ENCODE measurements at places on chromosomes 3 and 15. TPM values are rescaled to one million over a fixed set of nuclear protein-coding genes. Genes with fewer than 3 reads are reported as not detected.

DNA sequence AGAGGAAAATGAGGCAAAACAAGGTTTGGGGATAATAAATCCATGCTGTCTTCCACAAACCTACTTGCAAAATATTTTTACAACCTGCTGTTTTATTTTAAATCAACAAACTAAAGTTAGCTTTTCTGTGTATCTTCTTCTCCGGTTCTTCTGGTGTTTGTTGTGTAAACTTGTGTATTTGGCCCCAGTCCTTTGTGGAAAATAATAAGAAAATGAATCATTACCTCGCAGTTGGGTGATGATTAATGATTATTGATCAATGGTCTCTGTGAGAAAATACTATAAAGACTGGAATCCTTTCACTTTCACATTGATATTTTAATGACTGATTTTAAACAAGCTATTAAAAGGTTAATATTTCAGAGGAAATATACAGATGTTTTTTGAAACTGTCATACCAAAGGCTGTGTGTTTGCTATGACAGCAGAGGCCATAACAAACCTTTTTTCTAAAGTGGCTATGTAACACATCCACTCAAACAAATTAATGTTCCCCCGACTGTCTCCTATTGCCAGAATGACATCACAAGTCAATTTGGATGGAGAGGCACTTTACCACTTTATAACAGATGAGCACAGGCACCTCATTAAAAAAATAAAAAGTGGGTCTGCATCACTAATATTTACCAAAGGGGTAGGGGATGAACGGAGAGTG lies 152.5 kb downstream of the MEX3B start:
- DNase-seq: no peak

DNA sequence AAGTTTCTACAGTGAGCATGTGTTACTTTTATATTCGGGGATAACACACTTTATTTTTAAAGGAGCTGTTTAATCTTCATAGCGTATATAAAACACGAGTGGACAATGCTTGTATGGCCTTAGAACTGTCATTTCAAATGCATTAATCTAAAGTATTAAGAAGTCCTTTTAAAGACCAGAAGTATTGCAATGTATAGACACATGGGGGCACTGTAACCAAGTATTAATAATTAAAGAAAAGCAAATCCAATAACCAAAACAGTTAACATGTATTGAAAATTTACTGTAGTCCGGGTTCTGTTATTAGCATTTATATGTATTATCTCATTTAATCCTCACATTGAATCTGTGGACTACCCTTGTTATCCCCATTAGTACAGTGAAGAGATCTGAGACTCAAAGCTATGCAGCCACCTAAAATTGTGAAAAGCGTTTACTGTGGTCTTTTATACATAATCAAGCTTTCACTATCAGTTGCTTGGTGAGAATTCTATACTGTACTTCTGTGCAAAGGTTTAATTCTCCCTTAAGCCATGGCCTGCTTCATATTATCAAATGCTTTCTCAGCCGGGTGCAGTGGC lies 10.1 kb downstream of the ARL14 start:
- peak; percentile 49 for DNase-seq

- peak; percentile 78 for DNase-seq
Observed at GRCh38 chr3:45659661-45660566, 29.3 kb upstream of the SACM1L start.

DNA sequence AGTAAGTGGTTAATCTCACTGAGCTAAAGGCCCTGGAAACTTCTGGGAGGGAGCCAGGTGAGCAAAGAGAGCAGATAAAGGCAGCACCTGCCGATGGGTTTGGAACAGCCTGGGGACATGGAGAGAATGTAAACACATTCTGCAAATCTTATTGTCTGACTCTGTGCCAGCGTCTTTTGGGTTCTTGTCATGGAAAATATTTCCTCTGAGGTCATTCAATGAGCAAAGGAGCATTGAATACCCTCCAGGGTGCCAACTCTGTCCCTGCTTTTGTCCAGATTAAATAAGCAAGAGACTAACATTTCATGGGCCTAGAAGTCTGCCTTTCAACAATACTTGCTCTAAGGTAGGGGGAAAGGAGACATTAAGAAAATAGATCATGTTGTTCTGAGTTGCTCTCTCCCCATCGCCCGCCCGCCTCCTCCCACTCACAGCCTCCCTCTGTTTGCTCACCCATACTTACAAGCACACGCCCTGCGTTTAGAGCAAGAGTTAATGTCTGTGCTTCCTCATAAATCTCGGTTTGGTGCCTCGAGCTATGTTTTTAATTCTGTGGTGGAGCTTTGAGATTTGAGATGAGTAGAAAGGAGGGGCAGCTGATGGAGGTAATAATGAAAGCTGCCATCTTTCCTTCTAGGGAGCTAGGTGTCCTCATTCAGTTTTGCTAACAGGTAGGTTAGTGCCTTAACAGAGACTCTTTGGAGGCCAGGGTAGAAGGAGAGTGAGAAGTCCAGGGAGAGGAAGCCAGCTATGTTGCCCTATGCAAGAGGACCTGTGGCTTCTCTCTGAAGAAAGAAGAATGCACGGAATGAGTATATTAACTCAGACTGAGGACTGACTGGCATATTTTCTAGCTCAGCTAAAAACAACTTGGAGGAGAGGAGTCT lies 132.9 kb downstream of the TPRG1 start:
- DNase-seq: no peak

DNA sequence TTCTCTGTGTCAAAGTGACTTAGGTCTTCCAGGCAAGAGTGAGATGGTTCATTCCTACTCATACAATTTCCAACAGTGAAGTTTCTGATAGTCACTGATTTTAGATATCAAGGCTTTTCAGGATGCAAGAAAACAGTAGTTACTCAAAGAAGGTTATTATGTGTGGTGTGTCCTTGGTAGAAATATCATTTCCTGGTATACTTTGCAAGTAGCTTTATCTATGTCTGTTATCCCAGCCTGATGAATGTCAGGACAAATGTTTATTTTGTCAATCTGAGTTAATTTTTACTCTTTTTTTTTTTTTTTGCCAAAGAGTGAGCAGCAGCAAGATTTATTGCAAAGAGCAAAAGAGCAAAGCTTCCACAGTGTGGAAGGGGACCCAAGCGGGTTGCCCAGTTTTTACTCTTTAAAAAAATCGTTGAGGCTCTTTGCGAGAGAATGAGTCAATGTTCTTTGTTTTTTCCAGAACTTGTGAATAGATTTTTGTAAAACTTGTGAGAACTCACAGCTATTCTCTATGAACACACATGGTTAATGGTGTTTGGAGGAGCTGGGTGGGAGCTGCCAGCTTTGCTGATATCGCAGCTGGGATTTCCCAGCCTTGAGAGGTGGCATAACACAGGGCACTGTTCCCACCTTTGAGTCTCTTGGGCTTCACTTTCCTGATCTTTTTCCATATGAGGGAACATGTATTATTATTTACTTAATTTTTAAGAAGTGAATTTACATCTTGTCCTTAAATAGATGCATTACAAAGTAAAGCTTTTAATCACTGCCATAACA lies 51.9 kb downstream of the SV2B start:
- DNase-seq: no peak

CGNL1 gene
- 0.24 TPM for total RNA-seq

GRCh38 chr3:158918008-158918407 lies 116.2 kb downstream of the MFSD1 start:
- peak; percentile 75 for DNase-seq

OR5K2 gene
- not detected for total RNA-seq

- no peak for DNase-seq
Observed at GRCh38 chr15:91950631-91951329, 97.3 kb downstream of the SLCO3A1 start.

TRPM1 gene
- total RNA-seq: 105 TPM

GRIP2 gene
- total RNA-seq: 0.18 TPM
